ENCODE measurements at places on chromosomes 1 and 21.

- no peak for DNase-seq
These were observed 3.3 kb upstream of the PCBP3 start for GRCh38 chr21:45640001-45640887.

DNA sequence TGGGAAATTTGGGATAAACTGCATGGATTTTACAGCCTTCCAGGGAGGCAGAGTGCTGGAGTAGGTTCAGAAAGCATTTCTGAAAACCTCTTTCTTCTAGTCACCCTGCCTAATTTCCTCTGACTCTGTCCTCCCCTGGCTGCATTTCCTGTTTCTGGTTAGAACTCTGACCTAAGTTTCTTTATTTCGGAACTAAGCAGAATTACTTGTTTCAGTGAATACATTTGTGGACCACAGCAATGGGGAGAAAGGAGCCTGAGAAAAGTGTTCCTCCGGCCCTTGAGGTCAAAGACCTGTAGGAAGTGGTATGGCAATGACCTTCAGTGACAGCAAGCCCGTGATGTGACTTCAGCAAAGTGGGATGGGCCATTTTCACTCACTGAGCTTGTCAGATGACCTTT lies 173.4 kb upstream of the RUNX1 start:
- DNase-seq, result no peak

DNA sequence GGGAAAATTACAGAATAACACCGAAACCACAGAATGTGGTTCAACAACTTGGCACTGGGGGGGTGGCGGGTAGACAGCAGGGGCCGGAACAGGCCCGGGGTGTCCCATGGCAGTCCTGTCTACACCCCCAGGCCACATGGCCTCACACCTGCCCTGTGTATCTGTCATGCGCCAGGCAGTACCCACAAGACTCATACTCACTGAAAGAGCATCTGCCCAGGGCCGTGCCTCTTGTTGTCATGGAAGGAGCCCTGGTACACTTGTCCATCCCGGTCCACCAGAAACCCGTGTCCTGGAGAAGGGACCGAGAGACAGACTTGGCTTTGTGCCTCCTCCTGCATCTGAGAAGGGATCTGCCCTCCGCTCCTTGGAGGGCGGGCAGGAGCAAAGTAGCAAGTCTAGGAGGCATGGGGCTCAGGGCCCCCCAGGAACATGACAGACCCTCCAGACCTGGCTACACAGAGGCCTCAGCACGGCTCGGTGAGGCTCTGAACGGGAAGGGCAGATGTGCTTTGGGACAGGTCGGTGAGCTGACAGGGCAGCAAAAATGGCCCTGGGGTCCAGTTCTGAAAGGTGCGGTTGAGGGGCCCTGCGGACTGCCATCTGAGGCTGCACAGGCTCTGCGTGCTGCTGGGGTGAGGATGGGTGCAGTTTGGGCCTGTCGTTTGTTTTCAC lies 5.6 kb downstream of the MORN1 start:
- DNase-seq, result no peak

GRCh38 chr21:44630440-44630839 lies 3.5 kb downstream of the KRTAP10-9 start:
- no peak for DNase-seq

DNA sequence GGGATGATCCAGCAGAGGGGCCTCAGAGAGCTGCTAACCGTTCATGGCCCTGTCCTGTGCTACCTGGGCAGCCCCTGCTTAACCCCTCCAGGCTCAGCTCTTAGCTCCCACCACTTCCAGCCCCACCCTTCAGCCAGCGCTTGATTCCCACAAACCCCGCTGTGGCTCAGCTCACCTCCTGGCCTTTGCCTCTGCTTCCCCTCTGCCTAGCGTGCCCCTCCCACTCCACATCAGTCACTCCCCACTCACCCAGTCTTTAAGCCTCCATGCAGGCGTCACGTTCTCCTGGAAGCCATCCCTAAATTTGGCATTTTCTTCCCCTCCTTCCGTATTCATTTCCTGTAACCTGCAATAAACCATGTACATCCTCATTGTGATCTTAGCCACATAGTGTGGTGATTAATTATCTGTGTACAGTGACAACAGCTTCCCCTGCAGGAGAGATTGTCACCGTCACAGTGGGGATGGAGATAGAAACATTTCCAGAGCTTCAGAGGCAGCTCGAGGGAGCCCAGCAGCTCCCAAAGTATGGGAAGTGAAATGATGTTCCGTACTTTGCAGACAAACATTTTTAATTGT lies 65.5 kb downstream of the EPHB2 start:
- no peak for DNase-seq

DNA sequence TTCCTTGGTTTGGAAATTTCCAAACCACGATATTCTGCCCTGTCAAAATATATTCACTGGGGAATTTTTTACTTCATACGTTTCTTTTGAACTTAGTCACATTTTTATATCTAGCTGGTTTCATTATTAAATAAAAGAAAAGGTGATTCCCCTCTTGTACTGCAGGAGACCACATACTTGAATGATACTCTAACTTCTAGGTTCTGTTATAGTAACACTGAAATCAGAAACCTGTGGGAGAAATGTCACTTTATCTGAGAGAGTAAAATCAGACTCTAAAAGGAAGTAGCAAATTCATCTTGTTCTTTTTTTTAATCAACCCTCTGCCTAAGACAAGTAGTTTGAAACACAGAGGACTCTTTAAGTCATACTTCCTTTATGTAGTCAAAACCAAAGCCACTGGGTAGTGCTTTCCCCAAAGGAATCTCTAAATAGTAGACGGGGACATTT lies 34.4 kb downstream of the MRPL39 start:
- DNase-seq, result no peak

DNA sequence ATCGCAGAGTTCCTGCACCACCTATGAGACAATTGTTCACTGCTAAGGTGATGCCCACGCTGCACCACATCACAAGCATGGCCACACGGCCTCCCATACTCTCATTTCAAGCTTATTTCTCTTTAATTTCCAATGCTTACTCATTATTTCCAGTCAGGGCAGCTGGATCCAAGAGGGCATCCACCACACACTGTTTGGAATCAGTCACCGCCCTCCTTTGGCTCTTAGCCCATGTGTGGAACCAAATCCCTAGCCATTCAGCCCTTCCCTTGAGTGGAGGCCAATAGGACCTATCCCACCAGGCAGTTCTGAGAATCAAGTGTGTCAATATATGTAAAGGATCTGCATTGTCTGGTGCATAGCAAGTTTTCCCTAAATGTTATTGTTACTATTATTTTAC lies 26.3 kb upstream of the PALMD start:
- DNase-seq, result no peak

- peak; percentile 46 for DNase-seq
These were observed 113.9 kb downstream of the CLIC6 start for GRCh38 chr21:34782506-34783360.

DNA sequence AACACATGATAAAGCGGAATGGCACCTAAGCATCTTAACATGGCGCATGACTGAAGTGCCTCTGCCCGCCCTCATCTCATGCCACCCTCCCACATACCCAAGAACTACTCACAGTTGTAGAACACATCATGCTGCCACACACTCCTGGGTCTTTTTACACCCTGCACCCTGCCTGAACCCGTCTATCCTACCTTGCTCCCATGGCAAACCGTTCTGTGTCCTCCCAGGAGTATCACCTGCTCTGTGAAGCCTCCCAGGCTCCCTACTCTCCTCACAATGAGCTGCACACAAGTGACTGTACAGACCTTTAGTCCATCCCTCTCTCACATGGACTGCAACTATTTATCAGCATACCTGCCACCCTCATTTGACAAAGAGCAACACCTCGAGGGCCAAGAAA lies 144.0 kb downstream of the TGFBR3 start:
- no peak for DNase-seq

- no peak for DNase-seq
These were observed 49.3 kb downstream of the SMYD2 start for GRCh38 chr1:214330222-214330621.

- no peak for DNase-seq
These were observed 113.8 kb downstream of the EPHB2 start for GRCh38 chr1:22824466-22824865.

DNA sequence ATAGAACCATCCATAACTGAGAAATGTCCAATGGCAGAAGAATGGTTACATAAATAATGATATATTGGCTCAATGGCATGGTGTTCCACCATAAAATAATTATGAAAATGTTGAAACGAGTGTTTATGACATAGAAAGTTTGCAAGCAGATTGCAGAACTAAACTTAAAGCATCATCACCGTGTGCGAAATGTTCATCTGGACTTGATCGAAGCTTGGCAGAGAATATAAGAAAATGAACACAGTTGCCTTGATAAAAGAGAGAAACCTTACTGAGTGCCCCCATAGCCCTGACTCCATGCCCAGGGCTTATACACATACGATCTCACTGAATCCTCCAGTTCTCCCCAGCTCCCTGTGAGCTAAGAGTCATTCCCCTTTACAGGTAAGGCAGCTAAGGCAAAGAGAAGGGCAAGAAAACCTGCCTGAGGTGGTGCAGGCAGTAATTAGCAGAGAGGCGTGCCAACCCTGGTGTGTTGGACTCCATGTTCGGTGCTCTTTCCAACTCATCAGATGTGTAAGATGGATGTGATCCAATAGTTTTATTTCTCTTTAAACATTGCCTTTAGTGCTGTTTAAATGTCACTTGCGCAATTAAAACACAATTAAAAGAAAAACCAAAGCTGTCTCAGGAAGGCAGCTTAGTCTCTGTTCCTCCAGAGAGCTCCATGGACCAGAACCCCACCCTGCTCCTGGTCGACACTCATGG lies 21.8 kb upstream of the SPOCD1 start:
- DNase-seq, result no peak

DNA sequence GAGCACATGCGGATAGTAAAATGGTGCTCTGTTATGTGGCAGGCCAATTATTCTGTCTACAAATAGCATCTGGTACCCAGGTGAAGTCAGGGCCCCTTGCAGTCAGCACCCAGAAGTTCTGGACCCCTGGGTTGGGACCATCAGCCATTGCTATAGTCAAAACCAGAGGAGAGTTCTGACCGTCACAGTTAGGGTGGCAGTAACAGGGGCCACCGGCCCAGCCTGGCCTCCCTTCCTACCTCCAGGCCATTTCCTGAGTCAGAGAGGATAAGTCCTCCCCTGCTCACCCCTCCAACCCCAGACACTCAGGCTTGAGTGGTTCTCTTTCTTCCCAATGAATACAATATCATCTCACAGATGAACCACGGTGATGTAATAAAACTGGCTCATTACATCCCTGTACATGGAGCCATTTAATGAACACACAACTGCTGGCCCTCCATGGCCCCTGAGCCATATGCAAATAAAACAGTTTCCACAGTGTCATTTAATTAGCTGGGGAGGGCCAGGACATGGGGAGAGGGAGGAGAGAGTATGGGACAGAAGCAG lies 673.6 kb downstream of the MATN1 start:
- no peak for DNase-seq

DNA sequence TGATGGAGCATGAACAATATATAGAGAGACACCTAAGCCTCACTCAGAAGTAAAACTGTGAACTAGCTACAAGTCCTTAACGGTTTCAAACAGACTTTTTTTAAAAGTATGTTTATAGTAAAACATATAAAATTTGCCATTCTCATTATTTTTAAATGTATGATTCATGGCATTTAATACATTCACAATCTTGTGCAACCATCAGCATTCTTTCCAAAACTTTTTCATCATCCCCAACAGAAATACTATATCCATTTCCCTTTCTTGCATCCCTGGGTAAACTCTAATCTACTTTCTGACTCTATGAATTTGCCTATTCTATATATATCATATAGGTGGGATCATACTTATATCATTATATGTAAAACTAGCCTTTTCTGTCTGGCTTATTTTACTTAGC lies 25.5 kb downstream of the EVI5 start:
- no peak for DNase-seq

GRCh38 chr1:95086949-95087533 lies 14.3 kb upstream of the ALG14 start:
- peak; percentile 56 for DNase-seq

GRCh38 chr1:111516005-111516535 lies 12.6 kb upstream of the ADORA3 start:
- no peak for DNase-seq

GRCh38 chr1:22282364-22282995 lies 139.6 kb upstream of the WNT4 start:
- no peak for DNase-seq

GRCh38 chr21:33800753-33801423 lies 114.7 kb downstream of the ATP5PO start:
- DNase-seq, result no peak

DNA sequence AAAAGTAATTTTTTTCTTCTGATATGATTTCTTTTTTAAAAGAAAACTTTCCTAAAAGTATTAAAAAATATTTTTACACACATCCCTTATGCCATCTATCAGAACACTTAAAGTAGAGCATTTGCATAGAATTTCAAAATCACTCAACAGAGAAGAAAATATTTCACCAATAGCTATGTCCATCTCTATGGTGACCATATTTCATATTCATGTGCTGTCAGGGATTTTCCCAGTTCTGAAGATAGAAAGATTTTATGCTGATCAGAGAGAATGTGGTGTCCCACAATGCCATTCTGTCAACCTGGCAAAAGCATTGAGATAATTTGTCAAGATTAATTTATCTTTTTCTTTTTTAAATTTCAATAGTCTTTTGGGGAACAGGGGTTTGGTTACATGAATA lies 87.0 kb downstream of the C4BPA start:
- DNase-seq, result no peak

DNA sequence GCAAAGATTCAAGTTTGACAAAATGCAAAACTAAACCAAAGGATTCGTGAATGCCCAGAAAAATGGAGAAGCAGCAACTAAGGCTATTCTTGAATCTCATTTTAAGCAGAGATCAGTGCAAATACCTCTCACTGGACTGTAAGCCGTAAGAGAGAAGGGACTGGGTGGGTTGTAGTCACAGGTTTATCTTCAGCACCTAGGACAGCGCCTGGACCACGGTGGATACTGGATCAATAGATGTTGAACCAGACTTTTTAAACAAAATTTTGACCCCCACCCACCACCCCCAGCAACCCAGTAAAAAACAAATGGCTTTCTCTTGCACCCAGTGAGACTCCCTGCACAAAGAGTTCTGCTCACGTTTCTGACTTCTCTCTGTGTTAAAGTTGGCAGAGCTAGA lies 347.1 kb downstream of the AJAP1 start:
- no peak for DNase-seq

DNA sequence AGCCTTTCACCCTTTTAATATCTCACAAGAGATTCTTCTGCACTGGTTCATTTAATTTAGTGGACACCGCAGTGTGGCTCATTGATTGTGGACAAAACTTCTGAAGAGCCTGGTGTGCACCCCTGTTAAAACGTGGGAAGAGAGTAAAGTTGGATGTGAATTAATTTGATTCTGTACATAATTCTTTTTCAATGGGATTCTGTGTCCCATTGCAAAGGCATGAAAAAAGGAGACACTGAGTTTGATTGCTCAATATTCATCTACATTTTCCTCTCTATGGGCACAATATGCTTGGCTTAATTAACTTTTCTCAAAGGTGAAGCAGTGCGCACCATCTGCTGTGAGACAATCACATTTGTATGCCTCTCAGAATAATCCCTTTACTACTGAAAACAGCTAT lies 95.1 kb downstream of the BARHL2 start:
- no peak for DNase-seq

DNA sequence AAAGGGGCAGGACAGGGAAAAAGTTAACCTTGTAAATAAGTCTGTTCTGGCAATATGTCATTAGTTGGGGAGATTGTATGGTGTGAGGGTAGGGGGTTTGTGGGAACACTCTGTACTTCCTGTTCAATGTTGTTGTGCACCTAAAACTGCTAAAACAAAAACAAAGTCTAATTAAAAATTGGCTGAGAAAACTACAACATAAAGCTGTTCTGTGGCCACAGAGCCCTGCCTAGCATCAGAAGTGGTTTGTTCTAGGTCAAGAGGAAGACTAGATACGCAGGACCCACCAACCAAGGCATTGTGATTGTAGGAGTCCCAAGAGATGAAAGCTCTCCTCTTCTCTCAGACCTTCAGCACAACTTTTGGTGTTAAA lies 81.0 kb upstream of the LRRC8D start:
- no peak for DNase-seq

Measured in trophoblast cell (in vitro differentiated cells and primary cell).